Globus pallidus (tissue), 1 donor: ENCODE measurements at places on chromosomes 16 and 17.

DNA sequence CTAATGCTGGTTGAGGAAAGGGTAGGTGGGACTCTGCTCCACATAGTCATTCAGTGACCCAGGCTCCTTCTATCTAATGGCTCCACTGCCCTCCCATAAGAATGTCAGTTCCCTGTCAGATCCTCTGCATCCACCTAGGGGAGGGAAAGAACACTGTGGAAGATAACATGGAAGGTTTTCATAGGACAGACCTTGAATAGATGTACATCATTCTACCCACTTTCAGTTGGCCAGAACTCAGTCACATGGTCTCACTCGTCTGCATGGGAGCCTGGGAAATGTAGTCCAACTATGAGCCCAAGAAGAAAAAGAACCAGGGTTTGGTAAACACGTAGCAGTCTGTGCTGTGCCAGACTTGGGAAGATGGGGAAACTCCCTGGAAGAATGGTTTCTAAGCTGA is 27.1 kb upstream of the SCNN1B start:
- DNase-seq: no peak

GRCh38 chr17:19510903-19511302 is 22.8 kb upstream of the SLC47A1 start:
- DNase-seq: no peak

DNA sequence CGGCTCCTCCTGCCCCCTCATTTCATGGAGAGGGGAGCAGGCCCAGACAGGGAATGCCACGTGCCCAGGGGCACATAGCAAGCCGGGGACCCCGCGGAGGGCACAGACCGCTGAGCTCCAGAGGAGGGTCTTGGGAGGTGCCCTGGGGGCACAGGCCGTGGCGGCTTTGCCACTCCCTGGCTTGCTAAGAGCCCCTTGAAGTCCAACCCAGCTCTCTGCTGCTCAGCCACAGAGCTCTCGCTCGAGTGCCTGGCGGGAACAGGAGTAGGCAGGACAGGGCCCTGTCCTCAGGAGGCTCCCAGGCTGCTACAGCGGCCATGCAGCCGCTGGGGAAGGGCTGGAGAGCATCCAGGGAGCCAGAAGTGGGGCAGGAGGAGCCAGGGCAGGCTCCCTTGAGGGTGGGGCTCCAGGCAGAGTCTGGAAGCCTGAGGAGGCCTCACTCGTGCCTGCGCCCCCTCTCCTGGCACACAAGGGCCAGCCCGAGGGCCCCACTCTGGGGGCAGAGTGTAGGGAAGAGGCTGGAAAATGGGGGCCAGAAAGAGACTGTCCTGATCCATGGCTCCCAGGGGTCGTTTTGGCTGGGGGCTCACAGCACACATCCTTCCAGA is 4.4 kb upstream of the RAB26 start:
- DNase-seq: no peak

DNA sequence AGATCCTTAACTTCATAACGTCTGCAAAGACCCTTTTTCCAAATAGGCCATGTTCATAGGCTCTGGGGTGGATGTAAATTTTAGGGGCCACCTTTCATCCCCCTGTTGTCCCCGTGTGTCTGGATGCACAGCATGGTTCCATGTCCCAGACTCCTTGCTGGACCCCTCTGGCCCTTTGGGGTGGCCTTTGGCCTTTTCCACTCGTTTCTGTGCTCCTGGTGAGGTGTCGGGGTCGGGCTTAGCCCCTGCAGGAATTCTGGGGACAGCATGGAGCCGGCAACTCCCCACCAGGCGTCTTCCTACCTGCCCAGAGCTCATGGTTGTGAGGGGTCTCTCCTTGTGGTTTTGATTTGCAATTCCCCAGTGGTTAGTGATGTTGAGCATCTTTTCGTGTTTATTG is 183.5 kb downstream of the SEC14L1 start:
- DNase-seq: no peak

GRCh38 chr16:50103764-50104163 is 38.0 kb downstream of the HEATR3 start:
- no peak for DNase-seq

DNA sequence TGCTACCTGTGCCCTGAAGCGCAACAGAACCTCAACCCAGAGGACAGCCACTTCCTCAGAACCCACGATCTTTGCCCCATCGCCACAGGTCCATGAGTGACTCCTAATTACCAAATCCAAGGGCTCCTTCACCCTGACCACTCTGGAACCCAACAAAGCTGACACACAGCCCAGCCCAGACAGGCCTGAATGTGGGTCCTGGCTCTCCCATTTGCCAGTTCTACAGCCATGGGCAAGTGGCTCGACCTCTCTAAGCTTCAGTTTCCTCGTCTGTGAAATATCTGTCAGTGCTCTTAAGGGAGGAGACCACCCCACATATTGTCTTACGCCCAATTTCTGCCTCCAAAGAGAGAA is 18.0 kb upstream of the ENDOV start:
- DNase-seq: no peak

DNA sequence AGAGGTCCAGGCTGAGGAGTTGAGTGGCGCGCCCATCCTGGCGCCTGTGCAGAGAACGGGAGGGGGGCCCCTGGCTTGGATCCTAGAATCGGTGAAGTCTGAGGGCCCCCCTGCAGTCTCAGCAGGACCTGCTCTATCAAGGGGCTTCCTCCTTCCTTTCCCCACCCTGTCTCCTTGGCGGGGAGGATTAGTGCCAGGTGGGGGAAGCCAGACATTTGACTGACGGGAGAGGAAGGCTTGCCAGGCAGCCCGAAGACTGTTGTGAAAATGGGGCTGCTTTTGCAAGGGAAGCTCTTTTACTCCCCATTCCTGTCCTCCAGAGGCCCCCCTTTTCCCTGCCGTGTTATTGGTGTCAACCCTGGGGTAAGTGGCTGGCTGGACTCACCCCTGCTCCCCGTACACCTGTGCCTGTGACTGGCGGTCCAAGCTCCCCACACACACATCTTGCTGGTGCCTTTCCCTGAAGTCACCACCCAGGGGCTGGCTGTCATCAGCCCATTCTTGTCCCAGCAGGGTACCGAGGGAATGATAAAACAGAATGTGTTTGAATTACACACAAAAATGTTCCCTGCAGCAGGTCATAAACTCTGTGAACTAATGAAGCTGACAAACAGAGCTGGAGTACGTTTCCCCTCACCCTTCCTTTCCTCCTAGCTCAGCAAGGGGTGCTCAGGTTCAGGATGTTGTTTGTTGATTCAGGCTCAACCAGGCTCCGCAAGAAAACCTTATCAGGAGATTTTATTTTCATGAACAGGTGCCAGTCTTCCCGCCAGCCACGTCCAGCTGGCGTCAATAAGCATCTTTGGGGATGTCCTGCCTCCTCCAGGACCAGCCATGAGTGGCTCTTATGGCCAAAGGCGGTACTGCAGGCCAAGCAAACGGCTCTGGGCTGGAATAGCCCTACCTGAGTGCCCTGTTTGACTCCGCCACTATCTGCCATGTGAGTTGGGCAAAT is 4.4 kb upstream of the ARMC7 start:
- DNase-seq: no peak
